ENCODE measurements at places on chromosomes 7 and 10. TPM values are rescaled to one million over a fixed set of nuclear protein-coding genes. Genes with fewer than 3 reads are reported as not detected.

- no peaks in the 10 kb centered on the region for H3K27me3 ChIP-seq
- peaks cover 43% of the 10 kb centered on the region for H3K36me3 ChIP-seq
- DNase-seq = no peak
- no peak overlapping the region for H3K4me3 ChIP-seq
These were observed 4.4 kb downstream of the EIF3B start for GRCh38 chr7:2358968-2359527.

DNA sequence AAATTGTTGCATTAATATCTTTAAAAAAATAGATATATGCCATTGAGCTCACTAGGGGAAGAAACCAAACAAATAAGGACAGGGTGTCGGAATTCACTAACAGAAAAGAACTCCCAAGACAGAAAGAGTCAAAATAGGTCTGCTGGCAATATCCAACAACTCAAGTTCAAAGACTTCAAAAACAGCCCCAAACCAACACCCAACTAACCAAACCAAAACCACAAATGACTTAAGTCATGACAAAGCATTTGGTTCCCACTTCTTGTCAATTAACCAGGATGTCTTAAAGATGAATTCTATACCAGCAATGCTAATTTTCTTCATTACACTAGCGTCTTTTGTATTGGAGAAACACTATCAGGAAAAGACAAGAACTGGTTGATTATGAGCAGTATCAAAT, 249.0 kb upstream of the PLXNA4 start:
- no peak for DNase-seq
- H3K36me3 ChIP-seq = no peaks in the 10 kb centered on the region
- H3K4me3 ChIP-seq = no peak overlapping the region
- H3K27me3 ChIP-seq = no peaks in the 10 kb centered on the region
- no peak overlapping the region for H3K27ac ChIP-seq

AKR1D1 gene
- total RNA-seq = 98.4 TPM

HOXA4 gene
- total RNA-seq = 0.75 TPM

DNA sequence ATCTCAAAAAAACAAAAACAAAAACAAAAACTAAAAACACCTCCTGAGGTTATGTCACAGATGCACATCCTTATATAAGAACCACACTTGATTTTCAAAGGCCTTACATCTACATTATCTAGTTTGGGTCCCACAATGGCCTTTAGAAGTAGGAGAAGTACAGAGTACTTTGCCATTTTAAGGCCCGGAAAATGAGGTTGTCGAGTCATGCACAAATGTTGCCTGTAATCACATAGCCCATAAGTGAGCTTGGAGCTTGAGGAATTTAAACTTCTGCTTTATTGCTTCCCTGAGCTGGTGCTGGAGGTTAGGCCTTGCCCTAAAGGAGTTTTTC, 9.7 kb upstream of the MKRN1 start:
- H3K27ac ChIP-seq = no peak overlapping the region
- no peaks in the 10 kb centered on the region for H3K27me3 ChIP-seq
- DNase-seq = no peak

- no peak overlapping the region for H3K4me3 ChIP-seq
- no peaks in the 10 kb centered on the region for H3K4me1 ChIP-seq
- H3K27ac ChIP-seq = no peak overlapping the region
These were observed 16.4 kb downstream of the GHRHR start for GRCh38 chr7:30980194-30980593.

DNA sequence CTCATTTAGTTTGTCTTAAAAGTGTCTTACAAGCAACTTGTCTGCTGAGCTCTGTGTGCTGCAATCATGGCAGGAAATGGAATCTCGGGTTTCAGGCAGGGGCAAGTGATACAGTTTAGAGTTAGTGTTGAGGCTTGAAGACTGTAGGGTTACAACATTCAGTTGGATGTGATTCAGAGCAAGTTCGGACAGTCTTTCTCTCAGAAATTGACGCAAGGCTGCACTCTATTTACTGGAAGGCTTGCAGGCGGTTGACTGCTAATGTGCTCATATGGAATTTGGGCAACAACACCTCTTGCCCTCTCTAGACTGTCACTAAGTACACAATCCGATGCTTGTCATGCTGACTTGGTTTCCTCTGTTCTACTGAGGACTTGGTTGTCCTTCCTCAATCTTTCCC, 161.7 kb upstream of the BMPER start:
- no peaks in the 10 kb centered on the region for H3K36me3 ChIP-seq
- no peaks in the 10 kb centered on the region for H3K4me1 ChIP-seq

SGCE gene
- 17.8 TPM for total RNA-seq

DNA sequence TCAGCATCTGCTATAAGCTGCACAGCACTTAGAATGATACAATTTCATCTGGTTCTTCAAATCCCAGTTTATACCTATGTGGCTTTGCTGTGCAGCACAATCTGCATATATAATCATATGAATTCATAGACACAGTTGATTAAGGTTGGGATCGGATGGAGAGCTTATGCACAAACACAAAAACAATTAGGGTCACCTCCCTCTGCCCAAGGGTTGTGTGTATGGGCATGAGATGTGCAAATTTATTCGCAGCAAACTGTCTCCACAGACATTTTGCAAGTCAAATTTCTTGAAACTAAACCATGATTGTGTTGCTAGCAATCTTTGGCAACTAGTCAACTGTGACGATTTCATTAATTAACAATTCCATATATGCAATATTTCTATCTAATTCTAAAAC, 955.7 kb downstream of the SORCS3 start:
- H3K4me3 ChIP-seq = no peak overlapping the region
- no peaks in the 10 kb centered on the region for H3K4me1 ChIP-seq

- H3K27ac ChIP-seq = no peak overlapping the region
- DNase-seq = no peak
- no peak overlapping the region for H3K4me3 ChIP-seq
- no peaks in the 10 kb centered on the region for H3K36me3 ChIP-seq
These were observed 43.4 kb downstream of the RGS10 start for GRCh38 chr10:119498889-119499676.

MUC12 gene
- total RNA-seq = not detected

KLF14 gene
- total RNA-seq = not detected

- no peak overlapping the region for H3K27ac ChIP-seq
- H3K4me1 ChIP-seq = no peaks in the 10 kb centered on the region
- H3K27me3 ChIP-seq = no peaks in the 10 kb centered on the region
- no peak for DNase-seq
These were observed 324.4 kb upstream of the AOAH start for GRCh38 chr7:37048674-37049073.

DNA sequence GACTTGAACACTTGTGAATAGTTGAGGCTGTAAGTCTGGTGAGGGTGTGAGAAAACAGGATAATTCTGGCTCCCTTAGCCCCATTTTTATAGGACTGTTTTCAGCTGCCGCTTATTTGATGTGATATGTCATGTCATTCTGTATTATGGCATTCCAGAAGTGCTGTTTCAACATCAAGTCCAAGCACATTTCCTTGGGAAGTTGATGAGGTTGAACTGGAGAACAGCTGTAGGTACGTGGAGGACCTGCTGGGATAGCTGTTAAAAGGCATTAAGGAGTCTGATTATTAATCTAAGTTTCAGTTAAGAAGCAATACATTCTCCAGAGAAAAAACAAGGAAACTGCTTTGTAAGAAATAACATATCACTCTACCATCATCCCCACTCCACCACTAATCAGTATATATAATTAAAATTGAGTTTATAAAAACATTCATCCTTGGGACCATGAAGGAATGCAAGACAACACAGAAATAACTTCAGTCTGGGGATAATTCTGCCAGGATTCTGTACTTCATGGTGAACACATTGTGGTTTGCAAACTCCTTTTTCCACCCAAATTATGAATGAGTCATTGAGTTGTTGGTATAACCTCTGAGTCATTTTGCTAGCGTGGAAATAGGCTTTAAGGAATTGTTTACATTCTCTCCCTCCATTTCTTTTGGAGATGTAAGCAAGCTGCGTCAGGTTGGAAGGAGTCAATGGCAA, 39.9 kb upstream of the TMEM229A start:
- no peaks in the 10 kb centered on the region for H3K36me3 ChIP-seq
- DNase-seq = no peak
- H3K4me1 ChIP-seq = no peaks in the 10 kb centered on the region
- no peaks in the 10 kb centered on the region for H3K27me3 ChIP-seq
- H3K4me3 ChIP-seq = no peak overlapping the region
- H3K27ac ChIP-seq = no peak overlapping the region

KCNMA1 gene
- total RNA-seq = 6.8 TPM

VIPR2 gene
- total RNA-seq = not detected

GRCh38 chr7:134546955-134547354, 2.0 kb upstream of the AKR1B15 start:
- H3K27me3 ChIP-seq = no peaks in the 10 kb centered on the region
- no peak overlapping the region for H3K27ac ChIP-seq
- no peaks in the 10 kb centered on the region for H3K36me3 ChIP-seq
- H3K4me3 ChIP-seq = no peak overlapping the region
- no peaks in the 10 kb centered on the region for H3K4me1 ChIP-seq

- no peaks in the 10 kb centered on the region for H3K4me1 ChIP-seq
- H3K36me3 ChIP-seq = no peaks in the 10 kb centered on the region
- no peak overlapping the region for H3K4me3 ChIP-seq
- H3K27ac ChIP-seq = no peak overlapping the region
- DNase-seq = no peak
These were observed 255.0 kb downstream of the BICC1 start for GRCh38 chr10:58767652-58768051.

PILRA gene
- total RNA-seq = 5.0 TPM

GRCh38 chr10:33798754-33799153, 464.3 kb upstream of the NRP1 start:
- no peak overlapping the region for H3K4me3 ChIP-seq
- no peak overlapping the region for H3K27ac ChIP-seq
- DNase-seq = no peak
- peaks cover 15% of the 10 kb centered on the region for H3K4me1 ChIP-seq
- no peaks in the 10 kb centered on the region for H3K36me3 ChIP-seq

DNA sequence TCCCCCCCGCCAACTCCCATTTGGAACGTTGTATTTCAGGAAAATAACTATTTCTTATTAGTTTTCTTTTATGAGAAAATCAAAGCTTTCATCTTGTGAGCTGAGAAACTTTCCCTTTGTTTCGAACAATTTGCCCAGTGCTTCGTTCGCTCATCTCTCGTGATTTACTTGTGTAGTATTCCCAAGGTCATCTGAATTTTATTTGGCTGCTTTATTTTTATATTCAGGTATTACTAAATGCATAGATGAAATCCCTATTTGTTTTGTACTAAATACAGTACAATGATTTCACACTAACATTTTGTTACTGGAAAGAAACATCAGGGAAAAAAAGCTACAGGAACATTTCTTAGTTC, 12.0 kb upstream of the EBLN1 start:
- H3K27me3 ChIP-seq = no peaks in the 10 kb centered on the region
- H3K4me3 ChIP-seq = peak overlapping the region; percentile 67
- no peaks in the 10 kb centered on the region for H3K36me3 ChIP-seq
- H3K4me1 ChIP-seq = no peaks in the 10 kb centered on the region

GLRX3 gene
- total RNA-seq = 50.6 TPM

DNA sequence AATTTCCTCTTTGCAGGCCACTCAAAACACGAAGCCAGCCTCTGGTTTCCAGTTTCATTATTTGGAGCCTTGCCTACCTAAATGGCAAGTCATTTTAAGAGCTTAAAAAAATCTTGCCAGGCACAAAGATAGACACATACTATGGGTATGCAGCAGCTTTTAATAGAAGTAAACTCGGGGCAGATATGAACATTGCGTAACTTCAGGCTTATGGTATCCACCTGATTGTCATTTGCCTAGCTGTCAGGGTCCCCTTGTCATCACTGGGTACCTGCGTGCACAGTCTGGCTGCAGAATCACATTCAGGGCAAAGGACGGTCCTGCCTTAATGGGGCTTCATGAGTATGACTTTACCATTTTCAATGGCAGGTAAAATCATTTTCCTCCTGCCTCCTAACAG, 466.1 kb upstream of the NRP1 start:
- no peak overlapping the region for H3K4me3 ChIP-seq
- H3K27ac ChIP-seq = no peak overlapping the region
- H3K4me1 ChIP-seq = no peaks in the 10 kb centered on the region
- H3K36me3 ChIP-seq = no peaks in the 10 kb centered on the region
- DNase-seq = no peak

All from right lobe of liver (tissue), 6 donors.